HCT116 (cell line): ENCODE measurements at places on chromosomes 7 and 10. TPM values are rescaled to one million over a fixed set of nuclear protein-coding genes. Genes with fewer than 3 reads are reported as not detected.

DNAH11 gene
- 0.39 TPM for total RNA-seq

SEMA3A gene
- total RNA-seq: 14.2 TPM

AZGP1 gene
- total RNA-seq: 1.1 TPM

OGDH gene
- total RNA-seq: 69.1 TPM

SOSTDC1 gene
- 0.20 TPM for total RNA-seq

CPA4 gene
- total RNA-seq: 38.7 TPM

TRPV5 gene
- not detected for total RNA-seq

POLD2 gene
- 237 TPM for total RNA-seq

NEBL gene
- total RNA-seq: 16.6 TPM

LIPM gene
- total RNA-seq: not detected

NPTX2 gene
- total RNA-seq: not detected

TMEM196 gene
- not detected for total RNA-seq

ENTPD1 gene
- 0.37 TPM for total RNA-seq

ASIC3 gene
- 4.4 TPM for total RNA-seq

VIM gene
- total RNA-seq: 7.2 TPM

ATRNL1 gene
- 1.3 TPM for total RNA-seq

KEL gene
- 0.91 TPM for total RNA-seq

CALCR gene
- 0.10 TPM for total RNA-seq

IFRD1 gene
- 43.6 TPM for total RNA-seq

TSC22D4 gene
- total RNA-seq: 36.9 TPM

PDZD7 gene
- 6.1 TPM for total RNA-seq

SPACDR gene
- 1.7 TPM for total RNA-seq

OGDHL gene
- 16.3 TPM for total RNA-seq

LAMB1 gene
- 32.0 TPM for total RNA-seq

ANKRD22 gene
- 2.3 TPM for total RNA-seq

PTPRE gene
- 12.3 TPM for total RNA-seq

AP4M1 gene
- 20.0 TPM for total RNA-seq

OAT gene
- total RNA-seq: 133 TPM

MMD2 gene
- total RNA-seq: not detected

KLLN gene
- total RNA-seq: 1.4 TPM

SSC4D gene
- total RNA-seq: 1.1 TPM

CNPY1 gene
- total RNA-seq: not detected

MLXIPL gene
- 79.4 TPM for total RNA-seq

TAS2R5 gene
- total RNA-seq: 1.7 TPM

IPMK gene
- 5.5 TPM for total RNA-seq

TAS2R41 gene
- not detected for total RNA-seq

ZMIZ2 gene
- 91.3 TPM for total RNA-seq
